Osteoblast (primary cell): ENCODE measurements at places on chromosomes 3 and 15. TPM values are rescaled to one million over a fixed set of nuclear protein-coding genes. Genes with fewer than 3 reads are reported as not detected.
A peak's percentile ranks its signal among the peaks of the same experiment; 100 is the strongest.

The CCR9 gene
- not detected in 2 replicates for total RNA-seq

DNA sequence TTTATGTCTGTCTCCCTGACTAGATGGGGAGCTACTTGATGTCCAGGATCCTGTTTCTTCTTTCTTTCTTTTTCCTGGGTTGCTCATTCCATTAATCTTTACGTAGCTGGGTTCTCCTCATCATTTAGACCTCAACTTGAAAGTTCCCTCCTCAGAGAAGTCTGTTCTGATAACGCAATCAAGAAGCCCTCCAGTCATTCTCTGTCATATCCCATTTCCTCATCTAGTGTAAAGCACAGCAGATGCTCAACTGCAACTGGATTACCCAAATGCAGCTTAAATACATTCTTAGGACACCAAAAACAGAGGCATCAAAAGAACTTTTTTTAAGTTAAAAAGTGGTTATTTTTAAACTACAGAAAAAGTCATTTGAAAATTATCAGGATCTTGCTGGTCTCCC is 51.7 kb upstream of the ST3GAL6 start:
- no peak for DNase-seq
- no peak overlapping the region for H3K4me3 ChIP-seq
- H3K27me3 ChIP-seq = peaks cover 14% of the 10 kb centered on the region
- H3K36me3 ChIP-seq = no peaks in the 10 kb centered on the region
- H3K27ac ChIP-seq = no peak overlapping the region

DNA sequence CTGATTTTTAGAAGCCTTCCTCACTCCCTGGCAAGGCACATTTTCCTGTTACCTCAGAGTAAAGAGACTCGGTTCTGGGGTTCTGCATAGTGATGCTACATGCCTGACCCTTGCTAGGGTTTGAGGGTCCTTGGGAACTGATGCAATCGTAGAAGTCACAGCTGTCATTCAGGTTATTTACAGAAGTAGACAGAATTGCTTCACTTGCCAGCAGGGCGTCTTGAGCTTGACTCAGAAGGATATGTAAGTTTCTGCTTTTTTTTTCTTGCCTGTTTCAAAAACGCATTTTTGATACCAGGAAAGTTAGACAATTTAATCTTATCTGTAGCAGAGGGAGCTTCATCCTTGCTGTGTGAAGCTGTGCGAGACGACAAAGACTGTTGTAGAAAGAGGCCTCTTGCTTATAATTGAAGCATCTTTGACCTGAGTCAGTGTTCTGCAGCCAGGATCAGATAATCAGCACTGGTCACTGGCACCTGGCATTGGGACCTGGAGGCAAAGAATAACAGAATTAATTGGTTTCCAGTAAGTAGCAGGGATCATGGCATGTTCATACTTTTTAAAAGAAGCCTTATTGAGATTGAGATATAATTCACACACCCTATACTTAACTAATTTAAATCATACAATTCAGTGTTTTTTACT is 24.8 kb downstream of the CACNA1D start:
- no peaks in the 10 kb centered on the region for H3K36me3 ChIP-seq
- no peak overlapping the region for H3K4me3 ChIP-seq
- H3K27ac ChIP-seq = no peak overlapping the region
- no peak for DNase-seq
- H3K27me3 ChIP-seq = no peaks in the 10 kb centered on the region

DNA sequence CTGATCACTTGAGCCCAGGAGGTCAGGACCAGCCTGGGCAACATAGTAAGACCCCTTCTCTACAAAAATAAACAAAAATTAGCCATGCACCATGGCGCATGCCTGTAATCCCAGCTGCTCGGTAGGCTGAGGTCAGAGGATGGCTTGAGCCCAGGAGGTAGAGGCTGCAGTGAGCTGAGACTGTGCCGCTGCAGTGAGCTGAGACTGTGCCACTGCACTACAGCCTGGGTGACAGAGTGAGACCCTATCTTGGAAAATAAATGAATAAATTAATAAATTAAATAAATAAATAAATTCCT is 10.8 kb downstream of the SHISA5 start:
- peaks cover 7% of the 10 kb centered on the region for H3K4me1 ChIP-seq
- H3K4me3 ChIP-seq = no peak overlapping the region
- H3K27ac ChIP-seq = no peak overlapping the region
- H3K27me3 ChIP-seq = no peaks in the 10 kb centered on the region
- H3K36me3 ChIP-seq = peaks cover 10% of the 10 kb centered on the region

DNA sequence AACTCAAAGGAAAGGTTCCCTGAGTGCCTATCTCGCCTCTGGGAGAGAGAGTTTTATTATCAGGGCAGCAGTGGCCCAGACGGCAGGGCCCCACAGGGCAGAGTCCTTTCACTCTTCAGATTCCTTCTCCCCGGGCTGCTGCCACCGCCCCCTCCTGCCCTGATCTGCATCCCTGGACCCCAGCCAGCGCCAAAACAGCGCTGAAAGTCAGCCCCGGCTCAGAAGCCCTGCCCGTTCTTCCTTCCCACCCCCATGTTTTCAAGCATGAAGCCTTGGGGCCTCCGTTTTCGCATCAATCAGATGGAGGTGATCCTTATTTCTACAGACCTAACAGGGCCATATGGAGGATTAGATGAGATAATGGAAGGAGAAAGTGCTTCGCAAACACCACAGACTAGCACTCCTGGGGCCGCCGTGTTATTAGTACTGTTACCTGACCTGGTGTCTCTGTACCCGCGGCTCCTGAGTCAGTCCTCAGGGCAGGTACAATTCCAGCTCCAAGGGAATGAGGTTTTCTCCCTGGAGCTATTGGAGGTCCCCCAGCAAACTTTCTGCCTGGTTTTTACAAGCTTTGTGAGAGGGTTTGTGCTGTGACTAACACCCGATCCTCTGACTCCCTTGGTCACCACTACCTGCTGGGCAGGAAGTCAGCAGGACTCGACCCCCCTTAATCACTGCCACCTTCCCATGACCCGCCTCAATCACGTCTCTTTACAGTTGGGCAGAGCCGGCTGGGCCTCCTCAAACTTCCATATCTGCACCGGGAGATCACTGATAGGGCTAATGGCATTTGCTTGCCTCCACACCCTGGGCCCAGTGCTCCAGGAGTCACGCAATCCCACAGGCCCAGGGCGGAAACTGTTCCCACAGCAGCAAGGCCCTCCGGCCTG is 39.5 kb upstream of the TSEN2 start:
- H3K4me3 ChIP-seq = no peak overlapping the region
- H3K36me3 ChIP-seq = no peaks in the 10 kb centered on the region
- H3K27me3 ChIP-seq = peaks cover 2% of the 10 kb centered on the region
- peaks cover 10% of the 10 kb centered on the region for H3K4me1 ChIP-seq
- DNase-seq = peak; percentile 45

The TMEM207 gene
- total RNA-seq = not detected in 2 replicates

DNA sequence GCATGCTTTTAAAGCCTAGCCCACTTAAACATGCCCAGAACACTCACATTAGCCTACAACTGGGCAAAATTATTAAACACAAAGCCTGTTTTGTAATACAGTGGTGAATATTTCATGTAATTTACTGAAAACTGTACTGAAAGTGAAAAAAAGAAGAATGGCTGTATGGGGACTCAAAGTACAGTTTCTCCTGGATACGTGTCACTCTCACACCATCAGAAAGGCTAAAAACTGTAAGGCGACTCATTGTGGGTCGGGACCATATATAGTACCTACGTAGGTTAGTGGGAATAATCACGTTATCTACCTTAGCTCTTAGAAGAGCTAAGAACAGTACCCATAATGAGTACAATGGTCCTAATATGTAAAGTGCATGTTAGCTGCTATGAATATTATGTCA is 80.2 kb upstream of the SPATA12 start:
- no peak overlapping the region for H3K4me3 ChIP-seq
- H3K36me3 ChIP-seq = no peaks in the 10 kb centered on the region
- no peaks in the 10 kb centered on the region for H3K27me3 ChIP-seq
- peak overlapping the region; percentile 85 for H3K27ac ChIP-seq
- DNase-seq = no peak

GRCh38 chr3:184656458-184656828 is 55.4 kb downstream of the MAGEF1 start:
- H3K27ac ChIP-seq = no peak overlapping the region
- DNase-seq = no peak
- H3K4me1 ChIP-seq = peaks cover 2% of the 10 kb centered on the region
- no peaks in the 10 kb centered on the region for H3K36me3 ChIP-seq

- H3K36me3 ChIP-seq = no peaks in the 10 kb centered on the region
- no peak for DNase-seq
Measured at GRCh38 chr3:183524476-183524875, 31.0 kb downstream of the KLHL6 start.

The XCR1 gene
- total RNA-seq = not detected in 2 replicates

DNA sequence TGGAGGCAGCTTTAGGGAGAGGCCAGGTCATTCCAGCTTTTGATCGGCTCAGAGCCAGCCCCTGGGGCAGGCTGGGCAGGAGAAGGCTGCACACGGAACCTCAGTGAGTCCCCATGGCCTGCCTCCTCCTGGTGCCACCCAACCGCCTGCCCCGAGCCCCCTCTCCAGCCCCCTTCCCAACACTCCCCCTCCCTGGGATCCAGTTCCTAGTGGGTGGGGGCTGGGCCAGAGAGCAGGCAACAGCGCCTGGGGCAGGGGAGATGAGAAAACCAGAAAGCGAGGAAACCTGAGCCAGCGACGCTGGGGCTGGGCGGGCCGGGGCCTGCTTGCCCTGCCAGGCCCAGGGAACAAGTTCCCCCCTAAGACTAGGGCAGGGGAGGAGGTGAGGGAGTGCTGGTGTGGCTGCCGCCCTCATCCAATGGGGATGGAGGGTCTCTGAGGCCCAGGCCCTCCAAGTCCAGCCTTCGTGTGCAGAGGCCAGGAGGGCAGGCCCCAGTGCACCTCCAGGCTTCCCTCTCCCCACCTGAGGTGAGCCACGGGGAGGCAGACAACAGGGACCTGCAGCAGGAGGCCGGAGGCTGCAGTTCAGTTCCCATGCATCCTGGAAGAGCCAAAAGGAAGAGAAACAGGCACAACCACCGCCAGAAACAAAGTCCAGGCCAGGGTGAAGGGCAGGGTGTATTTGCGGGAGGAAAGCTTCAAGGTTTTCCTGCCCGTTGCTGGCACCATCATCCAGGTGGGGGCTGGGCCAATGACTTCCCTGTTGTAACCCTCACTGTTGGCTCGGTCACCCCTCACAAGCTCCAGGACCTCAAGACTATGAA is 4.0 kb upstream of the SEMA3F start:
- no peaks in the 10 kb centered on the region for H3K36me3 ChIP-seq
- no peak for DNase-seq
- H3K4me1 ChIP-seq = no peaks in the 10 kb centered on the region
- peaks cover 8% of the 10 kb centered on the region for H3K27me3 ChIP-seq

DNA sequence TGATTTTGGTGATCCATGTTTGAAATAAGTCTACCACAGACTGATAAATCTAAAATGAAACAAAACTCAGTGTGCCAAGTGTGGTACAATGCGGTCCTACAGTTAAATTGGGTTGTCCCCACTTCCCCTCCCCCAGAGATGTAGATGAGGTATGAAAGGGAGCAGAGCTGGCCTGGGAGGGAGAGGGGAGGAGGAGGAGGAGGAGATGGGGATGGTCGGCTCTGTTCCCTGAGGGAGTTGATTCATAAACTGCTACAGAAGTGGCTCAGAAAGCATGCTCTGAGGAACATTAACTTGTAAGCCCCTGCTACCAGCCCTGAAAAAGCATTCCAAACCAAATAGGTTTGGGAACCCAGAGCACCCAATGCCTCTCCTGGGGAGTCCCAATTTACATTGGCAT is 28.0 kb upstream of the CHRNB4 start:
- peaks cover 11% of the 10 kb centered on the region for H3K27me3 ChIP-seq
- H3K4me1 ChIP-seq = no peaks in the 10 kb centered on the region
- no peak overlapping the region for H3K4me3 ChIP-seq
- H3K27ac ChIP-seq = no peak overlapping the region
- no peak for DNase-seq

- H3K36me3 ChIP-seq = no peaks in the 10 kb centered on the region
- no peak overlapping the region for H3K4me3 ChIP-seq
Measured at GRCh38 chr15:35308802-35309201, 223.7 kb upstream of the NANOGP8 start.

The DCBLD2 gene
- 187 and 278 TPM in 2 replicates for total RNA-seq

The CCDC39 gene
- total RNA-seq = not detected in 2 replicates

DNA sequence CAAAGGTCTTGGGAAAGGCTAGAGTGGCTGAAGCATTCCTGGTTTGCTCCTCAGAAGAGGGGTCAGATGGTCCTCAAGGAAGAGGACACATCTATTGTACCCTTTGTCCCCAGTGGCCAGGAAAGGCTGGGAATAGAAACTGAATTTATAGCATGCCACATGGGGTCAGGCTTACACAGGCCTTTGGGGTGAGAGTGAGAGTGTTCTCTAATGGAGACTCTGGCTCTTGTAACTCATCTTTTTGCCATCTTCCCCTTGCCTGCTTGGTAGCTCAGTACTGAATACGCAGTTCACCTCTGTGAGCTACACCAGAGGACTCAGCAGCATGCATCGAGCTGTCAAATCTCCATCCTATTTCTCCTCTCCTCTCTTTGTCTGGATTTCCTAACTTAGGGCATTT is 87.5 kb downstream of the ATP2B2 start:
- H3K27ac ChIP-seq = no peak overlapping the region
- no peak overlapping the region for H3K4me3 ChIP-seq
- no peaks in the 10 kb centered on the region for H3K4me1 ChIP-seq
- H3K27me3 ChIP-seq = peaks cover 15% of the 10 kb centered on the region
- DNase-seq = peak; percentile 89

The CKMT1B gene
- total RNA-seq = not detected in 2 replicates

The FOXB1 gene
- total RNA-seq = not detected in 2 replicates
